ENCODE measurements at places on chromosomes 2 and 18.

GRCh38 chr2:230687498-230687897 lies 25.1 kb upstream of the CAB39 start:
- no peak for DNase-seq

- no peak for DNase-seq
Observed at GRCh38 chr2:44535376-44535775, 173.6 kb downstream of the CAMKMT start.

GRCh38 chr2:152861349-152861942 lies 143.0 kb downstream of the ARL6IP6 start:
- no peak for DNase-seq

DNA sequence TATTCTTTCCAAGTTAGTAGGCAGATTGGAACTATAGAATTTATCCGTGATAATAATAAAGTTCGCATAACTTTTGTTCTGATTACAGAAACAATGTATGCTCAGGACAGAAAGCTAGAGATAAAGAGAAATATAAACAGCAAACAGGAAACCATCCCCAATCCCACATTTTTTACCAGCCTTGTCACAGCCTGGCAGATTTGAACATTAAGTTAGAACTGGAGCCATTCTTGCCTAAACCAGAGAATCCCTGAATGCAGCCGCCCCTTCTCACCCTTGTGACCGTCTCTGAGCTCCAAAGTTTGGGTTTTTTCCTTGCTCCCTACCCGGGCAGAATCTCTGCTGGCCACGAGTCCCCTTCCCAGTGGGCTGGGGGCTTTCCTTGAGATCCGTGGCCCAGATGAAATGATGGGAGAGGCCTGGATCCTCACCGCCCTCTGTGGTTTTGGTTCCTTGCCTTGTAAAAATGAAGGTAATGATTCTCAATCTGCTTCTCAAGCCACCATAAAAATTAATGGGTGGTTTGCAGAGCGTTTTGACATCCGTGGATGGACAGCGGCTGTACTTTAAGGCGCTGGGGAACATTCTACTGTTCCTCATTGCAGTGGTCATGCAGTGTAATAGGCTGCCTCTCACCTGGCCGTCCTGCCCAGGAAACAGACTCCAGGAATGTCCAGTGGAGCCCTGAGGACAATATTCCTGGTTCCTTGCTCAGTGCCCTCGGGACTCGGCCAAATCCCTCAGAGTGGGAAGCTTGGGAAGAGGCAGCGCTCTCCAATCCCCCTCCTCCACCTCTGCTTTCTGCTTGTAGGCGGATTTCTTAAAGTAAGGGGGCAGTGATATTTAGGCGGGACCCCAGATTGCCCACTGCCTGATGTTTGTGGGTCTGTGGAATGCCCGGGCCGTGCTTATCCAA lies 1.6 kb downstream of the SH3BP4 start:
- DNase-seq: no peak

GRCh38 chr2:206423147-206423546 lies 20.2 kb upstream of the ADAM23 start:
- no peak for DNase-seq

- DNase-seq: no peak
Observed at GRCh38 chr2:232563580-232563979, 13.1 kb downstream of the EIF4E2 start.

DNA sequence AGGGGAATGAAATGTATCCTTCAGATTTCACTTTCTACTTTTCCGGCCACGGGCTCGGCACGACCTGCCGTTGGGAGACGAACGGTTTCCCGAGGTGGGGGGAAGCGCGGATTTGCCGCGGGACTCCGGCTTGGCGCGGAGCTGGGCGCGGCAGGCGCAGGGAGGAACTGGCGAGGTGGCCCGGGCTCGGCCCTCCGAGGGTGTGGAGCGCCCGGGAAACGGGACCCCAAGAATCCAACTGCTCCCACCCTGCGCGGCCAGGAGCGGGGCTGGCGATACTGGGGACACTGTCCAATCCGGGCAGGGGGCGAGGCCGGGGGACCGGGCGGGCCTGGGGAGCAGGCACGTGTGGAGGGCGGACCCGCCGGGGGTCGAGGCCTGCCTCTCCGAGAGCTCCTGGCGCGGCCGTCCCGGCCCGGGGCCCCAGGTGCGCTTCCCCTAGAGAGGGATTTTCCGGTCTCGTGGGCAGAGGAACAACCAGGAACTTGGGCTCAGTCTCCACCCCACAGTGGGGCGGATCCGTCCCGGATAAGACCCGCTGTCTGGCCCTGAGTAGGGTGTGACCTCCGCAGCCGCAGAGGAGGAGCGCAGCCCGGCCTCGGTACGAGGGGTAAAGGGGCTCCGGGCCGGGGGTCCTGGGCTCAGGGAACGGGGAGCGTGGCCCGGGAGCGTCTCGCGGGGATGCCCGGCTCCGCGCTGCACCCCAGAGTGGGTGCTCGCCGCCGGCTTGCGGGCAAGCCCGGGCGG lies at the start of gene ANXA4:
TSS of gene ANXA4 (plus strand) at position 560 of the 747 bp plus-strand sequence. CDS start 39,432 bp downstream, outside the sequence.
- no peak for DNase-seq

DNA sequence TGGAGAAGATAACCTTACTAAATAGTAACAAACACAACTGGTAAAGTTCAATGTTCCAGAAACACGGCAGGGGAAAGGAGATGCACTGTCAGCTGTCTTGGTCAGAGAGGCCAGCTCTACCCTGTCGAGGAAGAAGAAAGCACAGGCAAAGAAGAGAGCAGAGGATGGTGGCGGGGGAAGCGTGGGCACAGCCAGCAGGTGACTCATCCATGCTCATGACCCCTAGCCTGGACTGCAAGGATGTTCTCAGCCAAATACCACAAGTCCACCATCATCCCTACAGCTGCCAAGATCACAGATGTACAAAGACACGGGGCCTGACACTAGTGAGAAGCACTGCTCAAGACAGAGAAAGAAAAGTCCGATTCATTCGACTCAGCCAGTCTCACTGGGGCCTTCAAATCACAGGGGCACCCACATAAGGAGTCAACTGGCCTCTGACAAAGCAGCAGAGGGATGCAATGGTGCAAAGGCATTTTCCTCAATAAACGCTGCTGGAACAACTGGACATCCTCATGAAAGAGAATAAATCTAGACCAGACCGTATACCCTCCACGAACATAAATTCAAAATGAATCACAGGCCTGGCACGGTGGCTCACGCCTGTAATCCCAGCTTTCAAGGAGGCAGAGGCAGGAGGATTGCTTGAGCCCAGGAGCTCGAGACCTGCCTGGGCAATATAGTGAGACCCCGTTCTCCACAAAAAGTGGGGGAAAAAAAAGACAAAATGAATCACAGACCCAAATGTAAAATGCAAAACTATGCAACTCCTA lies 5.6 kb downstream of the DTYMK start:
- DNase-seq: no peak

GRCh38 chr18:6441200-6441599 lies 26.5 kb upstream of the L3MBTL4 start:
- DNase-seq: no peak

DNA sequence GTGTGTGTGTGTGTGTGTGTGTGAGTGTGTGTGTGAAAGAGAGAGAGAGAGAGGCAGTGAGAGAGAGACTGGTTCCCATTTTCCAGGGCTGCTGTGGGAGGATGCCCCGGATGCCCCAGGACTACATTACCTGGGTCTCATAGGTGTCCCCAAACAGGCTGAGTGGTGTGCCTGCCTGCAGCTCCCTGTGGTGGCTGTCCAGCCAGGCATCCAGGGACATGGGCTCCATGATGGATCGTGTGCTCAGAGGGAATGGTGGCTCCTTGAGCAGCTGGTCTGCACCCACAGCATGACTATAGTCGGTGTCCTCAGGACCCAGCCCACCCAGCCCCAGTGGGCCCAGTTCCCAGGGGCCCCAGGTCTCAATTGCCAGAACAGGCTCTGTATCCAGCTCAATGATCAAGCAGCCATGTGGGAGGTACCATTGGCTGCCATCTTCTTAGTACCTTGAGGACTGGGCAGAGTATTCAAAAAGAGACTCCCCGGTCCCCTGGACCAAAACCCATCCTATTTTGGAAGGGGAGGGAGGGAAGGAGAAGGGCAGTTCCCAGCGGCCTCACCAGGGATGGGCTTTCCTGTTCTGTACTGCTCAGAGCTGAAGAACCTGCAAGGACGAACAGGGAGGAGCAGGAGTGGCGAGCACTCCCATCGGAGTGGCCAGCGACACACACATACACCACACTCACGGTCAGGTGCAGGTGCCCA lies 5.8 kb upstream of the OXER1 start:
- no peak for DNase-seq

DNA sequence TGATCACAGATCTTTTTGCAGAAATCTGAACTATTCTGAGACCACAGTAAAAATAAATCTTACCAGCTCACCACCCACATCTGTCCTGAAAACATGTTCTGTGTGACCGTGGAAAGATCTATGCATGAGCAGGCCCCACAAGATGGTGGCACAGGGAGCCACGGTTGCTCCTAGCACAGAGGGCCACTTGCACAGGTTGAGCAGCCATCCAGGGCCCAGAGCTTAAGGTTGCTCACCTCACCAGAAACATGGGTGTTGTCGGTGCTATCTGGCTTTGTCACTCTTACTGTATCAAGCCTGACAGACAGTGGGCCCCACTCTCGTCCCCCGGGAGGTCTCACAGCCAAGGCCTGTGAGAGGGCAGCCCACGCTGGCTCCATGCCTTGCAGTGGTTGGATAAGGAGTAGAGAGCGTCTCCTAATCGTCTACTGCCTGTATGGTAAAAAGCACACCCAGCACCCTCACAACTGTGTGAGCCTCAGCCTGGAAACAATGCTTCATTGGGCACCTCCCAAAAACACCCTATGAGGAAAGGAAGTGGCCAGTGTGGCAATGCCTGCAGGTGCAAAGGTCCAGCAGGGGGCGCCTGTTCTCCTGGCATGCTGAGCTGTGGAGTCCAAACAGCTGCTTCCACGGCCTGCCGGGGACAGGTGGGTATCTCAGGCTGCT lies 19.6 kb downstream of the TUBB6 start:
- DNase-seq: peak; percentile 52

GRCh38 chr2:5834501-5834900 lies 142.3 kb downstream of the SOX11 start:
- DNase-seq: no peak

GRCh38 chr2:160940271-160940670 lies 220.0 kb upstream of the TANK start:
- no peak for DNase-seq
